ENCODE measurements at places on chromosomes 4 and X.
A peak's percentile ranks its signal among the peaks of the same experiment; 100 is the strongest.

- DNase-seq, result no peak
Measured at GRCh38 chr4:17029964-17030363, 131.5 kb upstream of the LDB2 start.

DNA sequence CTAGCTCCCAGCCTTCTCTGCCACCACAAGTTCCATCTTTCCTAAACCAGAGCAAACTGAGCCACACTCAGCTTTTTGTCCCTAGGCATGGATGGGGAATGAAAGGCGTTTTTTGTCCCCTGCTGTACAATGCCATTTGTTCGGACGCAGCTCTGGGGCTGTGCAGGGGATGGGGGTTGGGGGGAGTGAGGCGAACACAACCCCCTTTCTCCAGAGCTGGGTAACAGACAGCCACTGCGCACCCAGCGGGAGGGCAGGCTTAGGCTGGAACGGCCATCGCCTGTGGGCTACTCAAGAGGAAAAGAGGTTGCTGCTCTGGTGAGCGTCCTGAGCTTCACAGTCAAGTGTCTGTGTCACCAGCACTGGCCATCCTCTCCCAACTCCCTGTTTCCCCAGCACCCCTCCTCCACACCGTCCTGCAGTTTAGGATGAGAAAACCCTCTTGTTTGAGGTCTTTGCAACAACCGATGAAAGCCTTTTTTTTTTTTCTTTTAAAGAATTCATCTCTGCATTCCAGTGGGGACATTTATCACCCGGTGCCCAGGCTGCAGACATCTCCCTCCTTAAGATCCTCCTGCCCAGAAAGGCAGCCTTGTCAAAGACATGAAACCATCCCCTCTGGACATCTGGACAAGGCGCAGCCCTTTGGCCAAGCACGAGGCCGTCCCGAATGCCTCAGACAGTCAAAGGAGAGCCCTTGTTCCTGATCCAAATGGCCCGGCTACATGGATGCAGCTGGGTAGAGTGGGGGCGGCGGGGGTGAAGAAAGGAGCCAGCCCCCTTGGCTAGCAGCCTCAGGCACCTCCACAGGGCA is 419.6 kb downstream of the BCOR start:
- peak; percentile 12 for DNase-seq

DNA sequence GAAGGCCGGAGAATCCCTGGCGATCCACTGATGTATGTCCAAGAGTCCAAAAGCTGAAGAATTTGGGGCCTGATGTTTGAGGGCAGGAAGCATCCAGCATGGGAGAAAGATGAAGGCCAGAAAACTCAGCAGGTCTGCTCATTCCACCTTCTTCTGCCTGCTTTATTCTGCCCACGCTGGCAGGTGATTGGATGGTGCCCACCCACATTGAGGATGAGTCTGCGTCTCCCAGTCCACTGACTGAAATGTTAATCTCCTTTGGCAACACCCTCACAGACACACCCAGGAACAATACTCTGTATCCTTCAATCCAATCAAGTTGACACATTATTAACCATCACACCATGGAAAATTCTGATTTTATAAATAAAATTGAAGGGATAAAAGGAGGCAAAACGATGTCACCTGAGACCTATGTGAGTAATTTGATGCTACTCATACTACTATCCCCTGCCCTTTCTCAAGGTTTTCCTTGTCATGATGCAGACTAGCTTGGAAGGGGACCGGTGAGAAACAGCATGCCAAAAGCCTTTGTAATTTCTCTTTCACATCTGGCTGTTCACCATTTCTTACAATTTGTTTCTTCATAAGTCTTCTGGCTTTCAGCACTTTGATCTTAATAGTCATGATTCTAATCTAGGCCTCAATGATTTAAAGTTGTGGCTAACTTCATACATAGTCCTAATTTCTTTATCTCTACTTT is 9.7 kb upstream of the PYURF start:
- peak; percentile 33 for DNase-seq

DNA sequence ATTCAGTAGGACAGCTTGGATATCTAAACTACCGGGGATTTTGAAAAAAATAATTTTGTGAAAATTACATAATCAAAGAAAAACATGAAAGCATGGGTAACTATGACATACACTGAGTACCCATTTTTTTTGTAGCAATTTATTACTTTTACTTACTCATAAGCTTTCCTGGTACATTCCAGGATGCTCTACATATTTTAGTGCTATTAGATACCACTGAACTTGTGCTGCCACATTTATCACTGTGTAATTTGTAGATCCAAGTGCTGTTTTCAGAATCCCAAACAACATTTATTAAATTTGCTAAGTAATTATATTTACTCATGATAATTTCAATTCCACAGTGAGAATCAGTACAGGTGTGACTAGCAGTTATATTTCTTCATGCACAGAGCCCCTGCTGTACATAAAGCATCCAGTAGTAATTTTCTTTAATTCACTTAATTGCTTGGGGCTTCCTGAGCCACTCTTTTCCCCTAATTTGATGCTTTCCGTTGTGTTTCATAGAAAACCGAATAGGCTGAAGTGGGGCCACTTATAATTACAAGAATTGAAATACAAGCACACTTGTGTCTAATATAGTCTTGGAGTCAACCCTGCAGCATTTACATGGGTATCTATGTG is 2254.4 kb downstream of the ARAP2 start:
- no peak for DNase-seq

DNA sequence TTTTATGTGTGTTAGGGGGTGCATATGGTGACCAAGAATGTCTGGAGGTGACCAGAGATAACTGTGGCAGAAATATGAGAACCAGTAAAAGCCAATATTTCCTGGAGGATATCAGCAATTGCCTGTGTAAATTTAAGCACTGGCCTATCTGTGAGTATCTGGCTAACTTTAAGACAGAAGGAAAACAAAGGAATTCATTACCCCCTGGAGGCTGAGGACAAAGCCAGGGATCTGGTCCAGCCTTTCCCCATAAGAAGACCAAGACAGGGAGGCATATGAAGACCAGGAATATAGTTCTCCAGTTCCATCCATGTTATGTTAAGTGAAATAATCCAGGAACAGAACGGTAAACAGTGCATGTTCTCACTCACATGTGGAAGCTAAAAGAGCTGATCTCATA is 49.2 kb downstream of the MFAP3L start:
- DNase-seq, result no peak

DNA sequence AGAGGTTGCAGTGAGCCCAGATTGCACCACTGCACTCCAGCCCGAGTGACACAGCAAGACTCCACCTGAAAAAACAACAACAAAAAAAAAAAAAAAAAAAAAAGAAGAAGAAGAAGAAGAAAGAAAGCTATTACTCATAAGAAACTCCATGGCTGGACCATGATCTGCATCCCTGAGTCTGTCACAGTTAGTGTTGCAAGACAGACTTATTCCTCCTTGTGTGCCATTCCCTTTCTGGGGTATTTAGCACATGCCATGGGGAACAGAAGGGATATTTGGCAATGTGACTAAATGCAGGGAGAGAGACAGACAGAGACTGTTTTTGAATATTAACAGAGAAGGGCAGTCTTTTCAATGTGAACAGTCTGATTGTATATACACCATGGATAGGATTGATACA is 16.7 kb upstream of the PDS5A start:
- no peak for DNase-seq

GRCh38 chrX:7149411-7149810 is 1.5 kb upstream of the PUDP start:
- no peak for DNase-seq

DNA sequence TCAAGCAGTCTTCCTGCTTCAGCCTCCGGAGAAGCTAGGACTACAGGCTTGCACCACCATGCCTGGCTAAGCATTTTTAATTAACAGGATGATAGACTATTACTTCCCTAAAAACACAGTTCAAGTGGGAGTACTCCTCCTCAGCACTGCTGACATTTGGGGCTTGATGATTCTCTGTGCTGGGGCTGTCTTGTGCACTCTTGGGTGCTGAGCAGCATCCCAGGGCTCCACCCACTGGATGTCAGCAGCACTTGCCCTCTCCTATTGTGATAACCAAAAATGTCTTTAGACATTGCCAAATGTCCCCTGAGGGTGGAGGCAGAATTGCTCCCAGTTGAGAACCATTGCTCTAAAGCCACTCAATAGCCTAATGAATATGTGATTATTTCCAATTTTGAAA is 60.4 kb downstream of the CLCN4 start:
- no peak for DNase-seq

- no peak for DNase-seq
Measured at GRCh38 chr4:3253808-3254207, 4.8 kb downstream of the MSANTD1 start.

DNA sequence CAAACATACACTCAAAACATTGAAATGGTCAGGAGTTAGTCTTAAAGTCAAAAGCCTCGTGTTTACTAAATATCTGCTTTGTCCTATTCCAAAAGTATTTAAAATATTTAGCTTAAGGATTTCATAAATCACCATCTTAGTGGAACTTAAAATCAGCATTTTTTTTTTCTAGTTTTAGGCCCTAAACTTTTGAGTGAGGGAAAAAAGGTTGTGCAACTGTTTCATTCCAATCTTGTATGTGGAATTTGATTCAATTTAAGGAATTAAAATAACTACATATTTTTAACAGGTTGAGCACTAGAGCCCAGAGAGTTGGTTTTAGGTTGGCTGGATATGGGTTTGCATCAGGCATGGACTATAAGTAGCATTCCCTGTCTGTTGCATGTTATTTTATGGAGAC is 35.7 kb upstream of the ANK2 start:
- peak; percentile 37 for DNase-seq

GRCh38 chr4:100948911-100949310 is 398.4 kb downstream of the PPP3CA start:
- DNase-seq, result no peak

- peak; percentile 84 for DNase-seq
Measured at GRCh38 chrX:134542485-134542884, 82.5 kb downstream of the HPRT1 start.
